Stimulated activated CD8-positive, alpha-beta memory T cell treated with anti-CD3 and anti-CD28 coated beads, Interleukin-4, amount 100 ng/mL, for 1 hour (primary cell): ENCODE measurements at places on chromosomes 12 and 14.

DNA sequence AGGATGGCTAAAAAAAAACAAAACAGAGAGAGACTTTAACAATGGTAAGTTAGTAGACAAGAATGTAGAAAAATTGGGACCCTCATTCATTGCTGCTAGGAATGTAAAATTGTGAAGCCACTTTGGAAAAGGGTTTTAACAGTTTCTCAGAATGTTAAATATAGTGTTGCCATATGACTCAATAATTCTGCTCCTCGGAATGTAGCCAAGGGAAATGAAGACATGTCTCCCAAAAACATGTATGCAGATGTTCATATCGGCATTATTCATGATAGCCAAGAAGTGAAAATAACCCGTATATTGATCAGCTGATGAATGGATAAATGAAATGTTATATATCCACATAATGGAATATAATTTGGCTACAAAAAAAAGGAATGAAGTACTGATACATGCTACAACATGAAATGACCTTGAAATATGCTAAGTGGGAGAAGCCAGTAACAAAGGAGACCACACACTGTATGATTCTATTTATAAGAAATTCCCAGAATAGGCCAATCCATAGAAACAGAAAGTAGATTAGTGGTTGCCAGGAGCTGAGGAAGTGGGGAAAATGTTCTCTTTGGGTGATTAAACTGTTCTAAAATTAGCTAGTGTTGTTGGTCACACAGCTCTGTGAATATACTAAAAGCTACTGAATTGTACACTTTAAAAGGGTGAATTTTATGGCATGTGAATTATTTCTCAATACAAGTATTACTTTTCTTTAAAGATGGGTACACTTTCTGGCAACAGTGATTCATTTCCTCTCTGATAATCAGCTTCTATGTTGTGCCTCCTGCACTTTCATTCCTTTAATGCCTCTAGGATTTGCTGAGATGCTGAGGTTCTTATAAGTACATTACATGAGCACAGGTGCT lies 132.5 kb downstream of the DAAM1 start:
- no peak for DNase-seq

GRCh38 chr12:124622331-124622730 lies 54.9 kb upstream of the NCOR2 start:
- DNase-seq, result no peak

GRCh38 chr12:49037947-49038237 lies 19.3 kb upstream of the PRKAG1 start:
- no peak for DNase-seq

DNA sequence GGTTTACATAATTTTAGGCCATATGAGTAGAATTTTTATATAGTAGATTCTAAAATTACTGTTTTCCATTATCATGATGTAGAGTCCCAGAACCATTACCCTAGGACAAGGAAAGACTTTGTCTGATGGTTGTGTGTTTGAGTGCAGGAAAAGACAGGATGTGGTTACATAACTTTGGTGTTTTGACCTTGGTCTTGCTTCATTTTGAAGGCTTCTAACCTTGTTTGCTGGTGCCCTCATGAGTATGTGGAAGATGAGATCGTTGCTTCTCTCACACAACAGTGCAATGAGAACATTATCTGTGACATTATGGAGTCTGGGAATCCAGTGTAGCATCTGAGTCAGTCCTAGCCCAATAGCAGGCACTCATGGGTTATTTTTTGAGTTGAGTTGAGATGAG lies 106.2 kb downstream of the IGF1 start:
- DNase-seq, result no peak

DNA sequence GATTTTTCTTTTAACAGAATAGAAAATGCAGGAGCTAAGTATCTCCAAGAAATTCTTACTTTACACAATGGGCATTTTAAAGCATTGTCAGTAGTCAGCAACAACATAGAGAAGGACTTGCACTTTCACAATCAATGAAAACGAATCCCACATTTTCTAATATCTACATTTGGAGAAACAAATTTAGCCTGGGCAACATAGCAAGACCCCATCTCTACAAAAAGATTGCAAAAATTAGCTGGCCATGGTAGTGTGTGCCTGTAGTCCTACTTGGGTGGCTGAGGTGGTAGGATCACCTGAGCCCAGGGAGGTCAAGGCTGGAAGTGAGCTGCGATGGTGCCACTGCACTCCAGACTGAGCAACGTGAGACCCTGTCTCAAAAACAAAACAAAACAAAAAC lies 30.6 kb upstream of the C2CD5 start:
- DNase-seq, result no peak

DNA sequence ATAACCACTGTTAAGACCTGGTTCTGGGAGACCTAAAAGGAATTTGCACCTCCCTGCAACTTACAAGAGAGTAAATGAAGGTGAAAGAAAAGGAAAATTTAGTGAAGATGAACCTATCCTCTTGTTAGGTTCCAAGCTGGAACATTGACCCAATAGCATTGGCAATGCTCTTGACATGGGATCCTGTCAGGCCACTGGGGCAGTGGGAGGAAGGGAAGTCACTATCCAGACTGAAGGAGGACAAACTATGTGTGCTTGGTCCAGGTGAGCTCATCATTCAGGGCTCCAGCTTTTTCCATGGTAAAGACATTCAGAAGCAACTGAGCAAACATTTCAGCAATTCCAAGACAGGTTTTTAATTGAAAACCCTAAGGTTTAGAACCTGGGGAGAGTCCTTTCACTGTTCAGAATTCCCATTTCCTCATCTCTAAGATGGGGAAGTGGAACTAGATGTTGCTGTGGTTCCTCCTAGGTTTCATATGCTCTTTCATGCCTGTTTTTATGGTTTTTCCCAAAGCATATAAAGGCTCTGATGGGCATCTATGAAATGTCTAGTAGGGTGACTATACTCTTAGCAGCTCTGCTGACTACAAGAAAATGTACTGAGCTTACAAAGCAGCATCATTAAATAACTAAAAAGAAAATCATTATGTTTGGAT lies 33.1 kb downstream of the MAPK1IP1L start:
- DNase-seq, result no peak

DNA sequence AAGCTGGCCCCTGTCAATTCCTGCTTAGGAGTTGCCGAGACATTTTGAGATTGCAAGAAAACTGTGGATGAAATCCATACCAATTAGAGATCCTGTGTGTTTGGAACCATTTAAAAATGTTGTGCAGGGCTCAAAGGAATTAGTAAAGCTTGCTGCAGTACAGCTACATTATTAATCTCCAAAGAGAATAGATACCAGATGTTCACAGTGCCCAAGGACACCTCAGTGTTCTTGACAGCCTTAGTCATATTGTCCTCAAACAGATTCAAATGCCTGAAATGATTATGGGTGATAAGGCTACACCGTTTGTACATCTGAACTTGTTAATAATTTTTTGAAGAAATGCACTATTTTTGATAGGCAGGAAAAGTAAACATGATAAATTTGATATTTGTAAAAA lies 164.6 kb downstream of the MSRB3 start:
- DNase-seq, result no peak

DNA sequence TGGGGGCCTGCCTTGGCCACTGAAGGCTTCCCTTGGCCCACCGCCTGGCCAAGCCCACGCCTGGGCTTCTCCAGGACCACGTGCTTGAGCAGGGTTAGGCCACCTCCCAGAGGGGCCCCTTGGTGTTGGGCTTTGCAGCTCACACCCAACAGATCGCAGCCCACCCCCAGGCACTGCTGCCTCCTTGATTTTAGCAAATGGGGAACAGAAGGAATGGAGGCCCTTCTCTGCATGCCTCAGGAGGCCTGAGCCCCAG lies 23.3 kb downstream of the RAB35 start:
- DNase-seq, result no peak

DNA sequence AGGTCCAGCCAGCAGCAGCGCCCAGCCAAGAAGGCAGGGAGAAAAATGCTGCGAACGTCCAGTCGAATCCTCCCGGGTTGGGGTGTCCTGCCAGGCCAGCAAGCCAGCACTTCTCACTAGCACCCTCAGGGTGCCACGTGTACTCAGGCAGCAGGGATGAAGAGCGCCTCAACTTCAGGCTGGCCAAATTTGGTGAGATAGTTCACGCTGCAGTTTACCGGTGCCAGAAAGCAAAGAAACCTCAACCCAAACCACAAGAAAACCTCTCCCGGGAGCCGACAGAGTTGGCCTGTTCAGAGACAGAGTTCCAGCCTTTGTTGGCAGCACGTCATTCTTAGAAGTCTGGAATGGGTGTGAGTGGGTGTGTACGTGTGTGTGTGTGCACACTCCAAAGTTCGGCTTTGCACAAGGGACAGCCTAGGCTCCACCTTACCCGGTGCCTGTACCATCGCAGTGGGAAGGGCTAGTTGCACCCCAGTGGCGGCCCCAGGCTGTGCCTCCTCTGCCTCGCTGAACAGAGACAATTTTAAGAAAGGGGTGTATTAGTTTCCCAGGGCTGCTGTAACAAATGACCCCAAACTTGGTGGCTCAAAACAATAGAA lies 42.1 kb downstream of the ELK3 start:
- DNase-seq, result no peak
